Right renal pelvis (tissue), 4 donors: ENCODE measurements at places on chromosomes 1 and 21. TPM values are rescaled to one million over a fixed set of nuclear protein-coding genes. Genes with fewer than 3 reads are reported as not detected.

GRCh38 chr1:54663725-54664124, 22.1 kb downstream of the MROH7 start:
- DNase-seq: no peak

GRCh38 chr1:40720493-40720892, 29.0 kb downstream of the NFYC start:
- no peak for DNase-seq

GRCh38 chr1:167120899-167121298, 27.0 kb downstream of the STYXL2 start:
- no peak for DNase-seq

DNA sequence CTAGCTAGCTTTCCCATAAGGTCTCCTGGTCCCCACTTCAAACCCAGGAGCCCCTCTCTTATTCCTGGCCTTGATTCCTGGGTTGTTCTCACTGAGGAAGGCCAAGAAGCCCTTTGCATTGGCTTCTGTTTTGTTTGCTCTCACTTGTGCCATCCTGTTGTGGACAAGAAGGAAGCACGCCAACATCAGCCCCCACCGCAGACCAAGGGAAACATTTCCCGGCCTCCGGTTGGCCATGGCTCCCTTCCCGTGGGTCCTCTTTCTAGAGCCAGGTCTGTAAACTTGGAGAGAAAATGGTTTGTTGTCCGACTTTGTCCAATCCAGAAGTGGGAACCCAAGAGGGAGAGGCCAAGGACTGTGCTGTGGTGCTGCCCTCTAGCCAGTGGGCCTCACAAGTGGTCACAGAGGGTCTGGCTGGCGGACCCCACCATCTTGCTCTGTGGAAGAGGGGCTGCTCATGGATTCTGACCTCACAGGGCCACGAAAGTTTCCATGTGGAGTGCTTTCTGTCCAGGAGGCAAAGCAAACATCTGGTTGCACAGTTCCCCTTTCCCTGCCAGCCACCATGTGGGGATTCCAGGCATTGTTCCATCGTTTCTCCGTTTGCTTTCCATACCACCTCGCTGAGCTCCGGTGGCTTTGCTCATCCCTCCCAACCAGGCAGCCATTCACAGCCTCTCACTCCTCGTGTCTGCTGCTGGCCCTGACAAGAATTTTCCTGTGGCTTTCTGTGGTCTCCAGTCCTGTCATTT, 18.9 kb upstream of the TENT5C start:
- DNase-seq: no peak

DNA sequence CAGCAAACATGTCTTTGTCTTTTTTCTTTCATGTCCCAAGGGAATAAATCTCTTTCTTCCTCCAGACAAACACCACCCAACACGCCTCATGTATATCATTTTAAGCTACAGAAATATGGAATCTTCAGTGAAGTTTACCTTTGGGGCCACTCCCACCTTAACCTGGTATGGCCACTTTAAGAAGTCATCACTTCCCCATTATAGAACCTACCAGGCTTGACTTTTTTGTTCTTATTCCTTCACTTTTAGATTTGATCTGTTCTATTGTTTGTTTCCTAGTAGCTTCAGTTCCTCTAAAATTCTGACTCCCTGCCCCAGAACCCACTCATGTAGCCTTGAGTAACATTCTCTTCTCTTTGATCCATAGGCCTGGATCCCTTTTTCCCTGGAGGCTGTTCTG, 226.3 kb downstream of the HLX start:
- DNase-seq: no peak

DNA sequence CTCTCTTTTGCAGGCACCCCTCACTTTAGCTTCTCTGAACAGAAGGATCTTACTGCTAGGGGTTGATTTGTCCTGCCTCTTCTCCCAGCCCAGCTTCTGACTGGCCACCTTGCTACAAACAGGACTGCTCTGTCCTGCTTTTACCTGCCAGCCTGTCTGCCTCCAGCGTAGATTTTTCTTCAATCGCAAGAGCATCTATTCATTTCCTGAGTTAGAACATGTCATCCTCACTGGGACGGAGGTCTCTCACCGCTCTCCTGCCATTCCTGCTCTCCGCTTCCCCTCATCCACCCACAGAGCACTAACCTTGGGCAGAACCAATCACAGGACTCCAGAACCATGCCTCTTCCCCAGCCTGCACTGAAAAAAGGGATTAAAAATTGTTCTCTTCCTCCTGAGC, 3.5 kb upstream of the ATP1B1 start:
- DNase-seq: no peak

GRCh38 chr1:36024847-36025246, 59.0 kb upstream of the TEKT2 start:
- no peak for DNase-seq

GRCh38 chr1:1281533-1282321, 1.5 kb downstream of the SCNN1D start:
- no peak for DNase-seq

- no peak for DNase-seq
Observed at GRCh38 chr1:66364578-66365391, 169.2 kb upstream of the SGIP1 start.

DNA sequence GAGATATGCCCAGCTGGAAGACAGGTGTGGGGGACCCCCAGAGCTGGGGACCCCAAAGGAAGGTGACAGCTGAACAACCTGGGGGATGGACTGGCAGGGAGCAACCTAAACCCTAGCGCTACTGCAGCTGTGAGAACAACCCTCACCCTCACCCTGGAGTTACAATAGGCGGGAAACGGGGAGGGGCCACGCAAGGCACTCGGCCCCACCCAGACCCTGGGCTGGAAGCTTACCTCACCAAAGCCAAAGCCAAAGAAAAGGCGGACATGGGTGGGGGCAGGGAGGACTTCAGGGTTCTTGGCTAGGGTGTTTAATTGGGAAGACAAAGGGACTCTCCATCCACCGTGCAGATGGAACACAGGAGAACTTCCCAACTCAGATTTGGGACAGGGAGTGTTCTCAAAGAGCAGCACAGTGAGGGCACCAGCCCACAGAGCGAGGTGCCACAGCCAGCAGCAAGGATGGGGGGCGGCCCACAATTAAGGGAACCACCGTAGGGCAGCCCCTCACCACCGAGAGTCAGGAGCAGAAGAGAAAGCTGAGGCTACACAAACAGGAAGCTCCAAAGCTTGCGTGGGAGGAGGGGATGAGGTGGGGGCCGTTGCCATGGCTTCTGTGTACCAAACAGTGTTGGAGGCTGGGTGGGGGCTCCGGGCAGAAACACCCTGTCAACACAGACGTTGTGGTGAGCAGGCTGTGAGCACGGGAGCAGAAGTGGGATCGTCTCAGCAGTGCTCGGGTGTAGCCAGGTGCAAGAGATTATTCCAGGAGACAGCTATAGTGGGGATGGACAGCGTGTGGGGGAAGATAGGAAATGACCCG, 1.9 kb downstream of the TAGLN2 start:
- no peak for DNase-seq

GRCh38 chr1:92480200-92480812, 6.4 kb downstream of the GFI1 start:
- peak; percentile 7 for DNase-seq

DNA sequence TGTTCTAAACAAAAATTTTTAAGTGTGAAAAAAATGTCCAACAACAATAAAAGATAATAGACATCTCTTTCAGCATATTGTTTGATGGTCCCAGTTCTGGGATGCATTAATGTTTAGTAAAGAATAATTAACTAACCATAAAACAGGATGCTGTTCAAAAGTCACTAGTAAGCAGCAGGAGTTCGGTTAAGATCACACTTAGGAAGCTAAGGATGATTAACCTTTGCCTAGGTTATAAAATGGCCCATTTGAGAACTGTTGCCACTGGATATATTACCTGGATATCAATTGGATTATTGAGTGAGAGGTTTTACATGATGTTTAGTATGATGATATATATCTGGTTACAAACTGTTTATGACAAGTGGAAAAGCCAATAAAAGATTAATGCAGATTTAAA, 171.7 kb downstream of the ATG4C start:
- DNase-seq: no peak

DNA sequence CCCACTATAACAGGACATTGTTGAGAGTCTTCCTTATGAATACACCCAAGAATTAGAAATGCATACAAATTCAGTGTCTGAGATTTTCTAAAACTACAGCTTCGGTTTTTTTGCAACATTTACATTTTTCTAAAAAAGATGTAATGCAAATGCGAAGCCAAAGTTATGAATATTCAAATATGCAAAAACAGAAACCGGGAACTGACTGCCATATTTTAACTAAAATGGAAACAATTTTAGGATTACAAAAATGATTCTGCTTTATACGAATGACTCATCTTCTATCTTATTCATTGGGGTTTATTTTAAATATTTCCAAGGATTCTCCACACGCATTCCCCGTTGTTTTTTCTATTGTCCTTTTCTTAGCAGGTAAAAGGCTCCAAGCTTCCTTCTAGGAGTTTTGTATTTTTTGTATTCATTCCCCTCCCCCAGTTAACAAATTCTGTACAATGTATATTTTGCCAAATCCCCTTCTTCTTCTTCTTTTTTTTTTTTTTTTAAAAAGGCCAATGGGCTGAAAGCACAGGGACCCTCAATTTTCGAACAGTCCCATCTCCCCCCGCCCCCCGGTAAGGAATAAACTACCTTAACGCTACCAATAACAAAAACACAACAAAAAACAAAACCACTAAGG, 1.0 kb downstream of the ARPC5 start:
- no peak for DNase-seq

DNA sequence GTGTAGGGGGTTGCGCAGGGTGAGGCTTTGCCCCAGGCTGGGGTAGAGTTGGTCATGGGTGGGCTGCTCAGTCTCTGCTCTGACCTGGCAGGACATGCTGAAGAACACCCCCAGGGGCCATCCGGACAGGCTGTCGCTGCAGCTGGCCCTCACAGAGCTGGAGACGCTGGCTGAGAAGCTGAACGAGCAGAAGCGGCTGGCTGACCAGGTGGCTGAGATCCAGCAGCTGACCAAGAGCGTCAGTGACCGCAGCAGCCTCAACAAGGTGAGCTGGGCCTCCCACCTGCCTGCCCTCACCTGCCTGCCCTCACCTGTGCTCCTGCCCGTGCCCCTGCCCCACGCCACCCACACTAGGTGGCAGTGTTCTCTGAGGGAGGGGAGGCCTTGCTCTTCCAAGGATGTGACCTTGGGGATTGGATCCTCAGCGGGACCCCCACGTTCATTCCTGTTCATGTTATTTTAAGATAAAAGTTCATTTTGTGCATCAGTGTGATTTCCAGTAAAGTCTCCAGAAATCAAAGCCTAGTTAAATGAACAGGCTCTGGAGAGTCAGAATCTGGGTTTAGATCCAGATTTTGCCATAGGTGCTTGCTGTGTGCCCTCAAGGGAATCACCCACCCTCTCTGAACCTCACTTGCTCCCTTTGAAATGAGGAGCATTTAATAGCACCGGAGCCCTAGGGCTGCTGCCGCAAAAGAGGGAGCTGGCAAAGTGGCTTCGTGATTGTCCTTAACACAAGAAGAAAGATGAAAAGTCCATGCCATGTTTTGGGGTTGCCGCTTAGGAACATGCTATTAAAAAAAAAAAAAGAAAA, 87.9 kb downstream of the ARHGEF10L start:
- no peak for DNase-seq

GRCh38 chr1:46621930-46622329, 5.3 kb upstream of the MOB3C start:
- no peak for DNase-seq

DNA sequence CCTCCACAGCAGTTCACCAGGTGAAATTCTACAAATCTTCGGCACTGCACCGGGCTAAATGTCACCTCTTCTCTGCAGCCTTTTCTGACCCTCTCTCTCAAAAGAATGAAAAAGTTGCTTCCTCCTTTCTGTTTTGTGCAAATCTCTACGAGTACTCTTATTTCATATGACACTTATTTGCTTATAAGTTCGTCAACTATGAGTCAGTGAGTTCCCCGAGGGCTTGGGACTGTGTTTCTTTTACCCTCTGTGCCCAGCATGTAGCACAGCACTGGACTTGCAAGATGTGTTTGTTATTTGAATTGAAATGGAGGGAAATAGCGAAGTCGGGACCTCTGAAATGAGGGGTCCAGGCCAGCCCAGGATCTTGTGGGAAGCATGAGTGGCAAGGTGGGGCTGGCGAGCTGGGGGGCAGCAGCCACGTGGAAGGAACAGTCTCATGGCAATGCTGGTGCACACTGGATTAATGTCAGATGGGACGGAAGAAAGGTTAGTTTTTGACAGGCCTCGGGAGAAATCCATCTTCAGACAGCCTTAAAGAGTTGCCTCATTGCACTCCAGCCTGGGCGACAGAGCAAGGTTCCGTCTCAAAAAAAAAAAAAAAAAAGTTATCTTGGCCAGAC, 6.2 kb downstream of the SLC6A9 start:
- DNase-seq: no peak

- DNase-seq: no peak
Observed at GRCh38 chr1:206678490-206678889, 6.2 kb upstream of the MAPKAPK2 start.

GRCh38 chr1:22613951-22614350, 22.5 kb upstream of the C1QA start:
- no peak for DNase-seq

GRCh38 chr1:113266788-113267187, 123.5 kb upstream of the MAGI3 start:
- no peak for DNase-seq

GRCh38 chr1:70034403-70034802, 171.0 kb downstream of the LRRC40 start:
- DNase-seq: no peak

- peak; percentile 87 for DNase-seq
Observed at GRCh38 chr1:167715157-167715999, 6.4 kb upstream of the MPZL1 start.

GRCh38 chr1:189336115-189337100, 1141.3 kb downstream of the BRINP3 start:
- DNase-seq: no peak

DNA sequence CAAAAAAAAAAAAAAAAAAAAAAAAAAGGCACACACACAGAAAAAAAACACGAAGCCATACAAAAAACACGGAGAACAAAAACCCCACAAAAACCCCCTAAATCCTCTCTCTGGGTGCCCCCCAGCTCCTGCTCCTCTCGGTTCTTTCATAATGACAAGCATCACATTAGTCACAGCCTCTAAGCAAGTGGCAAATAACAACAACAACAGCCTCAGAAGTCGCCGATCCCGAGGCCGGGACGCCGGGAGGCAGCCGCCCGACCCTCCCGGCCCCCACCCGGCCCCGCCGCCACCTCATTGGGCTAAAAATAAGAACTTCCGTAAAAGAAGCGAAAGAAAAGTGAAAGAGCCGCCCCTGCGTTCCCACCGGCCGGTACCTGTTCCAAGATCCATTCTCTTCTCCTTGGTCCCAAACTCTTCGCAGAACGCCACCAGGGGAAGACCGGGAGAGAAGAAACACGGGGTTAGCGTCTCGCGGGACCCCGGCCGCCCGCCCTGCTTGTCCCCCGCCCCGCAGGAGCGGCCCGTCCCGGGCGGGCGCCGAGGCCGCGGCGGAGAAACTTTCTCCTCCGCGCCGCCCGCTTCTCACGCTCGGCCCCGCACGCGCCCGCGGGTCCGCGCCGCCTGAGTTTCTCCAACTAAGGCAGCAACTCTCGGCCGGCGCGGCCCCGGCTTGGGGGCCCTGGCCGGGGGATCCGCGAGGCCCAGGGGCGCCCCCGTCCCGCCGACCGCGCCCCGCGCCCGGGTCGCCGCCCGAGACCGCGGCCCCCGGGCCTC, 102.8 kb downstream of the CASZ1 start:
- DNase-seq: no peak

The MMP23B gene
- 16.9 TPM for polyA plus RNA-seq

The GNG4 gene
- 4.6 TPM for polyA plus RNA-seq

The RPTN gene
- polyA plus RNA-seq: not detected

The LIX1L gene
- 31.2 TPM for polyA plus RNA-seq

The C1orf141 gene
- polyA plus RNA-seq: 0.10 TPM

The PRAMEF7 gene
- not detected for polyA plus RNA-seq

The CFAP74 gene
- 0.69 TPM for polyA plus RNA-seq

The ADAMTSL4 gene
- 21.0 TPM for polyA plus RNA-seq

The ELAPOR1 gene
- 2.5 TPM for polyA plus RNA-seq
